ENCODE measurements at places on chromosomes 12 and 14.

DNA sequence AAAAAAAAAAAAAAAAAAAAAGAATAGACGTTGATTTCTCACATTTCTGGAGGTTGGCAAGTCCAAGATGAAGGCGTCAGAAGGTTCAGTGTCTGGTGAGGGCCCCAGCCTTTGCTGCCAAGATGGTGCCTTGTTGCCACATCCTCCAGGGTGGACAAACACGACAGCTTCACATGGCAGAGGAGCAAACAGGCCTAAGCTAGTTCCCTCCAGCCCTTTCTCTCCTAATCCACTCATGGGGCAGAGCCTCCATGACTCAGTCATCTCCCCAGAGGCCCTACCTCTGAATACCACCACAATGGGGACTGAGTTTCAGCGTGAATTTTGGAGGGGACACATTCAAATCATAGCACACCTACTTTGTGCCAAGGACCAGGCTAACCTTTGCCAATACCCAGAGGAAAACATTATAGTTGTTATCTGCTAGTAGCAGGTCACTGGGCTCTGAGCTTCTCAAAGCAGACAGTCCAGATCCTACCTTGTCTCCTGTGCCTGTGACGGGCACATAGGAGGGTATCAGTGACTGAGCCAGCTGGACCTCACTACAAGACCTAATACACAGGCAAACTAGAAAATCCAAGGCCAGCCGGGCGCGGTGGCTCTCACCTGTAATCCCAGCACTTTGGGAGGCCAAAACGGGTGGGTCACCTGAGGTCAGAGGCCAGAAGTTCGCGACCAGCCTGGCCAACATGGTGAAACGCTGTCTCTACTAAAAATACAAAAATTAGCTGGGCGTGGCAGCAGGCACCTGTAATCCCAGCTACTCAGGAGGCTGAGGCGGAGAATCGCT lies 10.5 kb upstream of the BCL11B start:
- DNase-seq = no peak

- no peak for DNase-seq
Observed at GRCh38 chr12:120252071-120252906, 13.2 kb downstream of the PXN start.

GRCh38 chr12:58117667-58118066 lies 176.3 kb downstream of the ATP23 start:
- DNase-seq = no peak

DNA sequence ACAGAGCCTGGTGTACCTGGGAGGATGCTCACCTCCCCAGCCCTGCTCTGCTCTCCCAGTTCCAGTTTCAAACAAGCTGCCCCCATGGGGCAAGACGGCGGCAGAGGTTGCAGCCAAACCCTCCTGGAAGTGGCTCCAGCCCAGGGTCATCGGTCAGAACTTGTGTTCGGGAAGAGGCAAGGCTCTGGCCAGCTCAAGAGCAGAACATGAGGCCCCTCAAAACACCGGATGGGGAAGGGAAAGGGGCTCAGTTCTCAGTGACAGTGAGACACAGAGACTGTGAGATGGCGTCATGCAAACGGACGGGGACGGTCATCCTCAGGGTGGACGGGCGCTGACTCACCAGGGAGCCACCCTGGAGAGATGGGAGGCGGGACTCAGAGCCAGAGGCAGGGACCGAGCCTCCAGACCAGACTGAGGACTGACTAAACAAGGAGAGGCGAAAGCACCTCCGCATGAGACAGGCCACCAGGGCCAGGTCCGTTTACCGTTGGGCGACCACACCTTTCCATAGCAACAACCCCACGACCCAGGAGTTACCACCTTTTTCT lies 63.9 kb upstream of the GALNT9 start:
- DNase-seq = no peak

GRCh38 chr12:44127966-44128710 lies 292.3 kb downstream of the TMEM117 start:
- DNase-seq = no peak

- no peak for DNase-seq
Observed at GRCh38 chr12:17097674-17098073, 491.7 kb upstream of the LMO3 start.

DNA sequence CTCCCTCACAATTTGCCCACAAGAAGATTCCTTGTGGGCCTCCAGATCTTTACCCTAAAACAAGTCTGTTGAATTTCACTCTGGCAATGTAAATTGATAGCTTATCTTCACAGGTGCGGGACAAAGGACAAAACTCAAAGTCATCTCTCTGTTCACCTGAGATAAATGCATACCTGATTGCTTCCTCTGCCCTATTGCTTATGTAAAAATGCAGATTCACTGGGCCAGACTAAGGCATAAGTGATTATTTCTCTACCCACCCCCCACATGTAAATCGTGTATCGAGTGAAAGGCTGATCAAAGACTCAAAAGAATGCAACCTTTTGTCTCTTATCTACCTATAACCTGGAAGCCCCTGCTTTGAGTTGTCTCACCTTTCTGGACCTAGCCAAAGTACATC lies 316.8 kb downstream of the SSPN start:
- DNase-seq = no peak

DNA sequence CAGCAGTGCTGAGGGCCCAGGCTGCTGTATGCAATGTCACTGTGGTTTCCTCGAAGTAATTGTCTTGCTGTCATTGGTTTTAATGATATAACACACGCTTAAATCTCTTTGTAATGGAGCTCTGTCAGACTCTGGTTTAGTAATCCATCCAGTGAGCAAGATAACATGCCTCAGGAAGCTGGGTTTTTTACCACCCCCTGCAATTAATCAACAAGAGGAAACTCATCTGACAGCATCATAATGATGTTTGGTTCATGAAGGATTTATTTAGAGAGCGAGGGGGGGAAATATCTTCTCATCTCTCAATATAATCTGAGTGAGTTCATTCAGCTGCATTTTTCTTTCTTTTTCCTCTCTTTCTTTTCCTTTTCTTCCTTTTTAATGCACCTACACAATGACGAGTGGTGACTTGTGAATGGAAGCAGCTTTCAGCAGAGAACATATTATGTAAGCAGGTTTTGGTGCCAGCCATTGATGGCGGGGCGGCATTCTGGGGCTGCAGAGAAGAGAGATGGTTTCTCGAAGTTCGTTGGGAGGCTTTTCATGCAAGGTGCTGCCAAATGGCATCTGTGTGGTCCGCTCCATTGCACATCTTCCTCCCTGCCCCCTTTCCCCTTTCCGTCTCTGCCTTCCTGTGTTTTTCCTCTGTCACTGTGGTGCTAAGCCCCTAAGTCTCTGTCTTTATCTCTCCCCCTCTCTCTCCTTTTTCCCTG lies 6.7 kb downstream of the RPH3A start:
- no peak for DNase-seq

DNA sequence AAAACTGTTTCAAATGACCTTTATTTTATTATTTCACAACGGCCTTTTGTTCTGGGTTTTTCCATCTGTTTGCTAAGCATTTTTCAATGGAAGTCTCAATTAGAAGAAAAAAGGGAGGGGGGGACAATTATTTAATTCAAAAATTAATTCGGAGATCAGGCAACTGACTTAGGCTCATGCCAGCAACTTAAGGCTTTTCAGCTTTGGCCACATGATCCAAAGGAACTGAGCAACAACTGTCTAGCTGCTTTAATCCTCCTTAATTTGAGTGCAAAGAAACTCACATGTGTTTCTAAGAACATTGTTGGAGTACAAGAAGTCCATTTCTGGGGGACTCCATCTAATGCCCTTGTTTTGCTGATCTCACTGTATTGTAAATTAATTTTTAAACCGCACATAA lies 188.0 kb downstream of the EXOC5 start:
- DNase-seq = no peak

All from fibroblast of gingiva (primary cell).